ENCODE measurements at places on chromosomes 12 and 14.

DNA sequence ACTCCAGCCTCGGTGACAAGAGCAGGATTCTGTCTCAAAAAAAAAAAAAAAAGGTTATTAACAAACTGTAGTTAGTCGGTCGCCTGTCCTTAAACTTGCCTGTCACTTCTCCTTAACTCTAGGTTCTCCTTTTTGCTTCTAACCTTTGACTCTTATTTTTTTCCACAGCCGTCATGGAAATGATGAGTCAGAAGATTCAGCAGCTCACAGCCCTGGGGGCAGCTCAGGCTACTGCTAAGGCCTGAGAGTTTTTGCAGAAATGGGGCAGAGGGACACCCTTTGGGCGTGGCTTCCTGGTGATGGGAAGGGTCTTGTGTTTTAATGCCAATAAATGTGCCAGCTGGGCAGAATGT is 418 bp upstream of the MYG1 start:
- DNase-seq, result peak; percentile 55

GRCh38 chr12:57740656-57741412 is 2.3 kb upstream of the AGAP2 start:
- DNase-seq, result peak; percentile 76

- no peak for DNase-seq
These were observed 118.6 kb downstream of the CRACR2A start for GRCh38 chr12:3634348-3634747.

DNA sequence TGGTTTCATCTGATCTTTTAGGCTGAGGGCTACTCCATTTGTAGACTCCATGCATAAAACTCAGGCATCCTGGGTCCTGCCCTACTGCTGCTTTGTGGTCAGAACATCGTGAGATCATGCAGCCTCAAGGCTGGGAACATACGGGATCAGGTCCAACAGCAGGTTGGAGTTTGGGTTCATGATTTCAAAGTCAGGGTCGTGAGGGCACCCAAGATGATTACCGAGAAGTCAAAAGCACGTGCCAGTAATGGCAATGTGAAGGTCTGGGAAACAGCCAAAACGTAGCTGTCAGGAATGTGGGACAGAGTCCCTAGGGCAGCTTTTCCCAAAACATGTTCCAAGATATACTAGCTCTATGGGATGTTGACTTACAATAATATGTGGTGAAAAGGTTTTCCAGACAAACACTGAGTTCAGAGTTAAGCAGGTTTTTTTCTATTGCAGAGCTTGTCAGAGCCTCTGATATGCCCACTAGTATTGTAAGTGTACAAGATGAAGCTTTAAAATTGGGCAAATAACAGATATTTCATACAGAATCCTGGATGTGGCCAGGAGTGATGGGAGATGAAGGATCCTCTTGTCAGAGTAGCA is 130.3 kb upstream of the DNM1L start:
- DNase-seq, result no peak

- no peak for DNase-seq
These were observed 10.5 kb upstream of the NR2C1 start for GRCh38 chr12:95083938-95084337.

DNA sequence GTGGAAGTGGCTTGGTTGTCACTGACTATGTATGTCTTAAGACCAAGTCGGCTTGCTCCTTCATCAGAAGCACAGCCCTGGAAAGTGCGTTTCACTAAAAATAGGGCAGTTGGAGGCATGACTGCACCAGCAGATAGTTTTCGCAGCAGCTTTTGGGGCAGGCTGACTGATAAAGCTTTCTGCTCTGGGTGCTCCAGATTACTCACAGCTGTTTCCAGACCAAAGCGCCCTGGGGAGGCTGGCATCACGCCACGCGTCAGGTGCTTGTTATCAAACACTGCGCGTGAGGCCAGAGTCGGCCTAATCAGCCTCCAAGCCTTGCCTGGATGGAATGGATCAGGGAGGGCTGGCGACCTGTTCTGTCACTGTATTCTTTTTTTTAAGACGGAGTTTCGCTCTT is 13.3 kb upstream of the LRRC10 start:
- DNase-seq, result no peak

DNA sequence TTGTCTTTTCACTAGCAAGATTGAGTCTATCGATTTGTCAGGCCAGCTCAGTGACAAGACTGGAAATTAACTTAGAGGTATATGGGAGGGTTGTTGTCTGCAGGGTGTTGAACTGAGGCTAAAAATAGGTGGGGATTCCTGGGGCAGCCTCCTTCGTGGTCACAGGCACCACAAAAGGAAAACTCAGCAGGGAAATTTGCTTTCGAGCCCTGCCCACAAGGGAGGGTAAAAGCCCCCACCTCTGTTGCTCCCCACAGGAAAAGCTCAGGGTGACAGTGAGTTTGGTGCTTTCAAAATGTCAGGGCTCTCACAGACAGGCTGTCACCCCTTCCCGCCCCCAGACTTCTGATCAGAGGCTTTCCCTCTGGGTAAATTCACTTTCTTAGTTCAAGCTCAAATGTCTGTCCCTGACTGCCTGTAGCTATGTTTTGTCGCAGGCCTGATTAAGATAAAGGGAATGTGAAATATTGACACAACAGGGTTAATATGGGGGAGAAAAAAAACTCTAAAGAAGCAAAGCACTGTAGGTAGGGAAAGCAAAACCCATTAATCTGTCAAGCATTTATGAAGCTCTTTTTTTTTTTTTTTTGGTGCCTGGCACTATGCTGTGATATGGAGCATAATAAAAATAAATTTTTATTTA is 11.7 kb upstream of the NFKBIA start:
- DNase-seq, result peak; percentile 81

DNA sequence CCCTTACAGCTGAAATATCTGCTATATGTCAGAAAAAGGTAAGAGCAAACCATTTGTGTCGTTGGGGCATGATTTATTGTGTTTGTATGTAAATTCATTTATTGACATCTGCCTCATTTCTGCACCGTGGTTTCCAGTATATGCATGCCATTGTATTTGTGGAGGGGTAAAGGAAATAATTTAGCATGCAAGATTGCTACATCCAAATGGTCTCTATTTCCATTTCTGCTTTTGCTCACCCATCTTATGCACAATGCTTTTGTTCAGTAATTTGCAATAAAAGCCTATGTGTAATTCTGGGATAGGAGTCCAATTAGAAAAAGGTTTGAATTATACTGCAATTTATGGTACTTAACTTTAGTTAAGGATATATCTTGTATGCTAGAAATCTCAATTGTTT is 101.8 kb downstream of the UNC79 start:
- no peak for DNase-seq

DNA sequence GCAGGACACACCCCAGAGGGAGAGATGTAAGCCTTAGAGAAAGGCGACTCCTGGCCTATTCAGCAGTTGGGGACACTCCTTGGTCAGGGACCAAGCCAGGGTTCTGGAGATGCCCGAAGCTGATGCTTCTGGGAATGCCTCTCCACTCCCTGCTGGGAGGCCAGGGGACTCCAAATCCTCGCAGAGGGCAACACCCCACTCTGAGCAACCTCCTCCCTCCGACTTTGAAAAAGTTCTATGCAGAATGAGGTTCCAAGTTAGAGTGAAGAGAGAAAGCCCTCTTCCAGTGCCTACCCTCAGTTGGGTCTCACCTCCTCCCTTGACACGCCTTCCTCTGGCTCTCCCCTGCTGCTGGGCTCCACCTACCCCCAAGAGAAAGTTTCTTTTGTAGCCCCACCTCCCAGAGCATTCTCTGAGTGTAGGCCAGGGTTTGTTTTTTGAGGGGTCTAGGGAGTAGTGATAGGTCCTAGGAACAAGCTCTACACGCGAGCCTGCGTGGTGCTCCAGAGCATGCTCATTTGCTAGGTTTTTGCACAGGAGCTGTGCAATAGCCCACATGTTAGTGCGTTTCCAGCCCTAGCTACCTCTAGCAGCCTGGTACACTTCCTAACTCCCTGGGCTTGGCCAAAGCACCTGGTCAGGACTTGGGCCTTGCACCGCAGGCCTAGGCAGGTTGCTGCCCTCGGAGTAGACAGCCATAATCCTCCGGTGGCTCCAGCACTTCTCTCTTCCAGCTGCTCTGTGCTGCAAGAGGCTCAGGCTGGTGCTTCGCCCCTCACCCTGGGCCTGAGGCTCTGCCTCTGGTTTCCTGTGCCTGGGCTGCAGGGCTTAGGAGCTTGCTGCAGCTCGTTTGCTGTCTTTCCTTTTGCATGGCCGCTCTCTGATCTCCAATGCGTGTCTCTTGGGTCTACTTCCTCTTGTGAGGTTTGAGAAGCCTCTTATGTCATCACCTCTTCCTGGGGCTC is 590 bp upstream of the CEBPE start:
- peak; percentile 24 for DNase-seq

GRCh38 chr12:27425306-27425705 is 21.2 kb upstream of the SMCO2 start:
- no peak for DNase-seq

- DNase-seq, result no peak
These were observed 210.4 kb upstream of the SYT10 start for GRCh38 chr12:33649992-33650391.

DNA sequence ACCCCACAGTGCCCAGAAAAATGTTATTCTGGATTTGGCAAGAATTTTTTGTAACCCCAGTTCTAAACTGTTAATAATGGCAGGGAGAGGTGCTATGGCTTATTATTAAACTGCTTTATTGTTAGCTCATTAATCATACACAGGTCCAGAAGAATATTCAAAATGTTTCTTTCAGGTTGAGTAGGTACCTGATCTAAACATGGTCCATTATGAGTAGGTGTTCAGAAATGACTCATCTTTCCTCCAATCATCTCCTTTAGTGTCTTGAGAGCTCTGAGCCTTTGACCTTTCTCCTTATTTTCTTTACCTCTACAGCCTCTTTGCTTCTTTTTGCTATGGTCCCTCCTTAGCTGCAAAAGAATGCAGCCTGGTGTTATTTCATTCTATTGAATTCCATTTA is 211.0 kb upstream of the GARIN6 start:
- DNase-seq, result no peak

- DNase-seq, result no peak
These were observed 353.7 kb downstream of the APAF1 start for GRCh38 chr12:98998697-98999299.

GRCh38 chr12:111942557-111942956 is 70.4 kb downstream of the TMEM116 start:
- DNase-seq, result no peak

DNA sequence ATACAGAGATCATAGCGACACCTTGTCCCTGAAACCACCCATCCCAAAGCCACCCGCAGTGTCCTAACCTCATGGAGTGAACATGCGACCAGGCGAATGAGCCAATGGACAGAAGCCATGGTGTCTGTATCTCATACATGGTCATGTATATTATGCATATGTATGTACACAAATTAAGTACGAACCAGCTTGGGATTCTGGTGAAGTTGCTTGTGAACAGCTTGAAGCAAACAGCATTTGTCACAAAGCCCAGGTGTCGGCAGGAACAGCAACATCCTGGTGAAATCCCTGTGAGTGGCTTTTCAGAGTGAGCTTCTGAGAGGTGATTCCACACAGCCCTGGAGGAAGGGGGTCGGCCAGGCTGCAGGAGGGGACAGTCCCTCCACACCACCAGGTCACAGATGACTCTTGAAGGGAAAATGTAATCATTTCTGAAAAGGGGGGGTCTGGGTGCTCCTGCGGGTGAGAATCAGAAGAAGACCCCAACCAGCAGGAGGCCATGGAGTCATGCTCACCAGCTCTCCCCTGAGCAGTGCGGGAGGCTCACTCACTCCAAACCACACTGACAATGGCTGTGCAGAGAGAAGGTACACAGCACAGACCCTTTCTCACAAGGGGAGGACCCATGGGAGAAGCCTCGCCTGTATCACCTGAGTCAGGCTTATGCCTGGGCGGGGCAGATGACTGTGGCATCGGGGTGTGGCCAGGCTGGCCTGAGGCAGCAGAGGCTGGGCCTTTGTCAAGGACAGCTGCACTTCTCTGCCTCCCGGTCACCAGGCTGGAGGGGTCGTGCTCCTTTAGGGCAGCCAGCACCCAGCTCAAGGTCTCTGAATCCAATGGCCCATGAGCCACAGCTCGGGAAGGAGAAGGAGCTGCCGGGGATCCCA is 14.3 kb downstream of the CHGA start:
- peak; percentile 43 for DNase-seq

GRCh38 chr12:68350753-68351152 is 18.6 kb upstream of the MDM1 start:
- no peak for DNase-seq

DNA sequence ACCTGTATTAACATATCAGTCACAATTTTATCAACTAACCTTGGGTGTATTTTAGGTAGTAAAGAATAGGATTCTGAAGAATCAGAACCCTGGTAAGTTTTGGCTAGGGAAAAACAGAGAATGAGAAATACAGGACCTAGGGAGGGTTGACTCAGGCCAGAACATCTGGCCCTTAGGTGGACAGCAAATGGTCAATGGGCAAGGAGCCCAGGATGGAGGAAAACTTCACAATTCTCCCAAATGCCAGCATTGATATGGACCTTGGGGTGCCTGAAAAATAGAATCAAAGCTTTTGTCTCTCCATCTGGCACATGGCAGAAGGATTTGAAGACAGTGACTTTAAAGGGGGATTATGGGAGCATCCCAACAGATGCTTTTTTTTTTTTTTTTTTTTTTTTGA is 32.7 kb upstream of the PRPF39 start:
- no peak for DNase-seq

DNA sequence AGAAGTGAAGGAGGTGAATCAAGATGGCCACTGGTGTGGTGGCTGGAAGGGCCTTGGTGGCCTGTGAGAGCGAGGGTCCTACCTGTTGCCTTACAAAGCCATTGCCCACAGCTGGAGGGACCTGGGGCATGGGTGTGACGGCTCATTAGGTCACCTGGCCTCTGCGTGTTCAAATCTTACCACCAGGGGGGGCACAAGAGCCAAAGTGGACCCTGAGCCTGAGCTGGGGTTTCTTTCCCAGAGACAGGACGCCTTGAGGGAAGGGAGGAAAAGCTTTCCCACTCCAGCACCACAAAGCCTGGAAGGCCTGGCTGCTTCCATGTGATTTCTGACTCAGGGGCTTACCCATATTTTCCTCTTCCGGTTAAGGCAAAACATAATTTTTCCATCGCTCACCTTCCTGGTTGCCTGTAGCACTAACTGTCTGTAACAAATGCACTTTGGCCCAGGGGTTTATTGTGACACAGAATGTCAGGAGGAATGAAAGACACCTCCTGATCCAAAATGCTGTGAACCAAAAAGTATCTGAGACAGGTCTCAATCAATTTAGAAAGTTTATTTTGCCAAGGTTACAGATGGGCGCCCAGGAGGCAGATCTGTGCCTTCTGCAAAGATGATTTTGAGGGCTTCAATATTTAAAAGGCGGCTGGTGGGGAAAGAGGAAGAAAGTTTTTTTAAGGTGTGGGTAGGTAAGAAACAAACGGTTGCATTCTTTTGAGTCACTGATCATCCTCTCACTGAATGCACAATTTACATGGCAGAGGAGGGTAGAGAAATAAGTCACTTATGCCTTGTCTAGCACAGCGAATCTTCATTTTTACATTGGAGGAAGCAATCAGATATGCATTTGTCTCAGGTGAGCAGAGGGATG is 4.3 kb upstream of the CD9 start:
- peak; percentile 86 for DNase-seq

- no peak for DNase-seq
These were observed 356 bp downstream of the OR4Q2 start for GRCh38 chr14:20002319-20002718.

DNA sequence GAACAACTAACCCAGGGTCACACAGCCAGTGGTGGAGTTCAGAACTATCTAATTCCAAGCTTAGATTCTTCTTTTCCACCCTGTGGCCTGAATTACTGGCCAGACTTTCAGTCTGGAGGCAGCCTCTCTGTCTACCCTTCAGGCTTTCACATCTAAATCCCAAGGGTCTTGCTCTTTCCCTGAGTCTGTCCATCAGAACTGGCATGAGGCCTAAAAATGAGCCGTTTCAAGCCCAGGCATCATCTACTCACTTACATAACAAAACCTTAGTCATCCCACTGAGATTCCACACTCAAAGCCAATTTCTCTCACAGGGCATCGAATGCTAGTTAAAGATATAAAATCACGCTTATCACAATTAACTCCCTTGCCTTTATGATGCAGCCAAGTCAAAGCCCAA is 1.3 kb upstream of the PTGDR start:
- no peak for DNase-seq
